ENCODE measurements at places on chromosomes 2 and 18.

GRCh38 chr2:206647985-206648384, 5.7 kb downstream of the FAM237A start:
- DNase-seq: no peak

GRCh38 chr2:43748333-43748732, 25.5 kb upstream of the DYNC2LI1 start:
- DNase-seq: no peak

DNA sequence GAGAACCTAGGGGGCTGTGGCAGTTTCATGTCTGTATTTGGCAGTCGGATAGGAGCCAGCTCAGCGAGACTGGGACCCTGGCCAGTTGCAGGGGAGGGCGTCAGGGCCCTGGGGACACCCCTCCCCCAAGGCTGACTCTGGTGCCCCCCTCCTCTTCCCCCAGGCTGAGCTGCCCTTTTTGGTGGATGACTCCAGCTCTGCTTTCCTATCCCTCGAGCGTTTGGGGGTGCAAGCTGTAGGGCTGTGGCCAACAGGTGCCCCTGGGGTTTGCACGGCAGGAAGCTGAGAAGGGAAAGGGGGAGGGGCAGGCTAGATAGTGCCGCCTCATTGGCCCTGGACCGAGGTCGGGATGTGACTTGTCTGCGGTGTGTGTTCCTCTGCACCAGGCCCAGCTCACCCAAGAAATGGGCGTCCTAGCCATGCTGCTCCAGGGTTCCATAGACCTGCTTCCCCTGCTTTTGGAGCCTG, 26.4 kb downstream of the SPEG start:
- DNase-seq: peak; percentile 30

DNA sequence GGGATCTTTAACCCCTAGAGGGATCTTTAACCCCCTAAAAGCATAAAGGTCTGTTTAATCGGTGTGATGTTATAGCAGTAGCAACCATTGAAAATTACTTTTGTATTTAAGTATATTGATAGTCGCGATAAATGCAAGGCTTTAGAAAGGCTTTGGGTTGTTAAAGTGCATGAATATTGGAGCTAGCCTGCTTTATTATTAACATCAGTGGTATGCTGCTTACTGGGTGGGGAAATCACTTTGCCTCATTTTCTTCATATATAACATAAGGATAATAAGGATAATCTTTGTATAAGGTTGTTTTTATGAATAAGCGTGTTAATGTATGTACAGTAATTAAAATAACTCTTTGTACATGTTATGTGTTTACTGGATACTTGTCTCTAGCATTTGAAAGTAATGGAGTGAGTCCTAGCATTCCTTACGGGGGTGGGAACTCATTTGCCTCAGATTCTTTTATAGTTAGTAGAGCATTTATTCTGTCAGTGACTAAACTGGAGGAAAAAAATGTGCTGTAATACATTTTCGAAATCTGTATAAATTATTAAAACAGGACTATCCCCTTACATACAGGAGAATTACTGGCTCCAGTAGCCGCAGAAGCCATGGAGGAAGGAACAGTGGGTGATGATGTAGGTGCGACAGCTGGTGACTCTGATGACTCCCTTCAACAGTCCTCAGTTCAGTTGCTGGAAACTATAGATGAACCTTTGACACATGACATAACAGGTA, 122.2 kb downstream of the BIRC6 start:
- DNase-seq: no peak

DNA sequence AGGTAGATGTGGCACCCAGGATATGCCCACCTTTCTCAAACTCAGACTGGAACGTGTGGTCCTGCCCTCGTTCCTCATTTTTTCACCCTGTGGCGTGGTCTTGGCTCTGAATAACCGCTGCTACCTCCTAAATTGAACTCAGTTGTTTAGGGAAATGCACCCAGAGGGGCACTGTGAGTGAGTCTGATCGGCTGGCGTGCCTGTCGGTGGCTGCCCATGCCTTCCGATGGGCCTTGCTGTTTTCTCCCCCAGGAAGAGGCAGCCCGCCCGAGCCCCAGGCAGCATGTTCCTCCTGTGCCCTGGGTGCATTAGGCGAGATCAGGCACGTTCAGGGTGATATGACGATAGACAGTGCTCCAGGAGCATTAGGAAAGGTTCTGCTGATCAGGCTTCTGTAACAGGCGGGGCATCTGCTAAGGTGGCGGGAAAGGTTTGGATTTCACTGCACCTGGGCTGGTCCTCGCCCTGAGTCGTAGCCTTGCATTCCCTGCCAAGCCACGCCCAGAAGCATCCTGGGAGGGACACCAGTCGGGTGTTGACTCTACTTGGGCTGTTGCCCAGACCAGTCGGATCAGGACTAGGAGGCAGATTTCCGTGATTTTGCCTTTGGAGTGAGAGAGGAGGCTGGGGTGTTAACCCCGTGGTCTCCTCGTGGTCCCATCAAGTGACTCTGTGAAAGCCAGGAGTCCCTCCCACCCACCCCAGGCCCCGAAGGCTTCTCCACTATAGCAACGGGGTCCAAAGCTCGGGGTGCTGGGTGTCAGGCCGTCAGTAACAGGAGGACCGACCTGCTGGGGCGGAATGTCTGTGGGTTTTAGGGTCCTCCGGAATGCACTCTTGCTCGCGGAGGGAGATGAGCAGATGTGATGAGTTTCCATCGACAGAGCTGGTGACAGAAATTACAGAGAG, 75.1 kb downstream of the SH3BP4 start:
- DNase-seq: no peak

- DNase-seq: no peak
Observed at GRCh38 chr18:51824746-51825145, 515.3 kb upstream of the DCC start.

DNA sequence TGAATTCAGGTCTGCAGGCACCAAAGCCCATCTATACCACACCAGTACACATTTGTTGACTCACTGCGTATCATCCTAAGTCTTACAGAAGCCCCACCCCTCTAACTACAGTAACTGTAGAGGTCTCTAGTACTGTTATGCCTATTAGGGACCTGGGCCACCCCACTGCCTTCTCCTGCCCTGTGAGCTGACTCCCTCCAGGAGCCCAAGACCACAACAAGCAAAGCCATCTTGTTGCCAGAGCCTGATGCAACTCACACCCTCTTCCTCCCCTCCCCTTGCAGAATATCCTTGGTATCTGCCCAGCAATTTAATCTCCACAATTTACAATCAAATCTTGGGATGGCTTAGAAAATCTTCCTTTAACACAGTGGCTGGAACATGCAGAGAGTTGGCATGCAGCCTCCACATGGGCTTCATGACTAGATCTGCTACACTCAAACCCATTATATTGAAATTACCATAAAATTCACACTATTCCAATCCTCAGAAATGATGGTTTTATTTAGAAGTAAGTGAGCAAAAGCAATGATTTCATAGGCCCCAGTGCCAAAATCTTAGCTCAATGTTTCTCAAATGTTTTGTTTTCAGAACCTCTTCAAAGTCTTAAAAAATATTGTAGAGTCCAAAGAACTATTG, 17.7 kb upstream of the CYP1B1 start:
- no peak for DNase-seq

- no peak for DNase-seq
Observed at GRCh38 chr18:79641722-79642497, 37.7 kb upstream of the CTDP1 start.

GRCh38 chr2:238235856-238236255, 4.0 kb downstream of the HES6 start:
- DNase-seq: no peak

- DNase-seq: no peak
Observed at GRCh38 chr2:180540761-180541160, 439.6 kb upstream of the UBE2E3 start.

DNA sequence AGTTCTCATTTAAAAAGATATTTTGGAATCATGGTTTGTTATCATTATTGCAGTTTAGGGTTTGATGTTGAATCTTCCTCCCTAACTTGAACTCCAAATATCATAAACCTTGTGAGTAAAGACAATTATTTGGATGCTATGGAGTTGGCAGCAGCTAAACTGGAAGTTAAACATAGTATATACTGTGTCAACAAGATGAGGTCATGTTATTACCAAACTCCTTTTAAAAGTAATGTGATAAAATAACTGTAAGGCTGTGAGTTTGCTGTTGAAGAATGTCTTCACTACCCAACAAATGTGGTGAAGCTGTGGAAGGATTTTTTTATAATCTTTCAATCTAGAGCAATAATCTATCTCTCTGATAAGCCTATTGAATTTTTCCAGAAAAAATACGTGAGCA, 16.0 kb downstream of the DNAH6 start:
- DNase-seq: no peak

DNA sequence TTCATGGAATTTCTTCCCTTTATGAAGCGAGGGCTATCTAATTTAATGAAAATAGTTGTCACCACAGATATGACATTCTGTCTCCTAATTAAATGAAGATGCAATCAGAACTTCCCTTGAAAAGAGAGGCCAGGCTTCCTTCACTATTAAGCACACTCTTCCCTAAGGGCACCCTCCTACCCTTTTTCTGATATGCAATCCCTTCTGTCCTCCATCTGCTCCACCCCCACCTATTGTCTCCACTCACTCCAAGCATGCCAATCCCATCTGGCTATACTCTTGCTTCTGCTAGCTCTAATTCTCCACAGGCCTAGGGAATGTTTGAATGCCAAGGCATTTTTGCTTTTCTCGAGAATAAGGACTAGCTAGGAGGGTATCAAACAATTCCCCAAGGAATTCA, 818.4 kb upstream of the FSHR start:
- DNase-seq: no peak

GRCh38 chr18:36620788-36621187, 208.0 kb downstream of the TPGS2 start:
- DNase-seq: no peak

GRCh38 chr2:201597397-201597796, 45.9 kb downstream of the TMEM237 start:
- no peak for DNase-seq

DNA sequence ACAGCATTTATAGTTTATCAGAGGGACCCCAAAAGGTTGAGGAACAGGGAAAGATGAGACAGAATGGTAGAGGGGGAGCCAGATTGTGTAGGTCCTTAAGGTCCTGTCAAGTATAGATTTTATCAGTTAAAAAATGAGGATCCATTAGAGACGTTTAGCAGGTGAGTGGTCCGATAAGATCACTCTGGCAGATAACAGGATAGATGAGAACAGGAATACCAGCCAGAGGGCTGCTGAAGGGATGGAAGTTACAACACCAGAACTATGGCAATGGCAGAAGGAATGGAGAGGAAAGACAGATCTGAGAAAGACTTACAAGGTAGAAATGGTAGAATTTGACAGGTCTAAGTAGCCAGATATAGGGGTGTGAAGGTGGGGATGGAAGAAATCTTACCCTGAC, 141.7 kb downstream of the CDH20 start:
- no peak for DNase-seq

DNA sequence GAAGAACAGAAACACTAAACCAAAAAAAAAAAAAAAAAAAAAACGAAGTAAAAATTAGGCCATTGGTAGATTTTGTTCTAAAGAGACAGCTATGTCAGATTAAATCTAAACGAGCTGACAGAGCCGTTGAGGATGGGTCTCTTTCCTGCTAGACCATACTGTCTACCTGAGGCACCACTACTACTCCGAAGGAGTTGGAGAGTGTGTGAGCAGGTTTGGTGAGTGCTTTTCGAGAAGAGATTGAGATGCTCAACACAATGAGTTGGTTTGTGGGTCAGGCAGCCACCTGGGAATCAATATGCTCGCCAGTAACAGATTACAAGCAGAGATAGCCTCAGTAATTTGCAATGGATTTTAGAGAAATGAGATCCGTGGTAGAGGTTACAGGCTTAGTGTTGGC, 281.5 kb upstream of the EPAS1 start:
- DNase-seq: peak; percentile 15

DNA sequence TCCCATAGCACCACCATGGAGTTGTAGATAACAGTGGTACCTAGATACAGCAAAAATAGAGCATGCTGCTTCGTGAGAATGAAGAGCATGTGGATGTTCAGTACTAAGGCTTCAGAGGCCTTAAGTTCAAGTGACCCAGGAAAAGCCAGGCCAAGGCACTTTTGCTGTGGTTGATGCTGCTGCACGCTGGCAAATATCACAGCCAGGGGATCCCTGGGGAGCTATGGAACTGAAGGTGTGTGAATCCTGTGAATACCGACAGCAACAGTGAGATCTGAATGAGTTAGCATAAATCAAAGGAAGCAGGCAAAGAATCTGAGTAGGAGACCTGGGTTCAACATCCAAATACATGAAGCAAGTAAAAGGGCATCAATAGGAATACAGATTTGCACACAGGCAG, 158.6 kb upstream of the THUMPD2 start:
- DNase-seq: no peak

GRCh38 chr2:63372549-63372948, 215.7 kb downstream of the WDPCP start:
- no peak for DNase-seq

- no peak for DNase-seq
Observed at GRCh38 chr18:14767474-14767873, 19.5 kb downstream of the ANKRD30B start.

DNA sequence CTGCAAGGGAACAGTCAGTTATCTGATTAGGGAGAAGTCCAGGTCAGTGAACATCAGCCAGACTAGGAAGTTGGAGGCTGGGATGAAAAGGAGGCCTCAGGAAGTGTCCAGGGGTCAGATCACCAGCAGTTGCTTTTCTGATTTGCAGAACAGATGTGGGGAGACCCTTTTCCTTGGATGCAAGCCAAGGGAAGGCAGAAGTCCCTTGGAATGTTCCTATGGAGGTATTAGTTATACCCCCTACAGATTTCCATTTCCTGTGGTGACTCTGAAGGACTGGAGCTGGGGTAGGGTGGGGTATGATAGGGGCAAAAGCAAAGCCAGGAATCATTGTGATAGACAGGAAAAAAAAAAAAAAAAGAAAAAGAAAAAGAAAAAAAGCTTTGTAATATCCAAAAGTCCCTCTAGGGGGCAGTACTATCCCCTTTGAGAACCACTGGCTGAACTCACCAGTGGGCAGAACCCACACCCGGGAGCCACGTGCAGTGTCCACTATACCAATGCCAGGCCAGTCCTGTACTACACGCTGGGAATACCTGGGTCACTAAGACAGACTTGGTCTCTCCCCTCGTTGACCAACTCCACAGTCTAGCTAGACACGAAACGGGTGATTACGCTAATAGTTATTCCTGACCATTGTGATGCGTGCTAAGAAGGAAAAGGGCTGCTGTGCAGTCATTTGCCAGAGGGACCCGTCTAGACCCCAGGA, 7.4 kb downstream of the DYSF start:
- no peak for DNase-seq

GRCh38 chr2:29528891-29529520, 392.4 kb downstream of the ALK start:
- no peak for DNase-seq

DNA sequence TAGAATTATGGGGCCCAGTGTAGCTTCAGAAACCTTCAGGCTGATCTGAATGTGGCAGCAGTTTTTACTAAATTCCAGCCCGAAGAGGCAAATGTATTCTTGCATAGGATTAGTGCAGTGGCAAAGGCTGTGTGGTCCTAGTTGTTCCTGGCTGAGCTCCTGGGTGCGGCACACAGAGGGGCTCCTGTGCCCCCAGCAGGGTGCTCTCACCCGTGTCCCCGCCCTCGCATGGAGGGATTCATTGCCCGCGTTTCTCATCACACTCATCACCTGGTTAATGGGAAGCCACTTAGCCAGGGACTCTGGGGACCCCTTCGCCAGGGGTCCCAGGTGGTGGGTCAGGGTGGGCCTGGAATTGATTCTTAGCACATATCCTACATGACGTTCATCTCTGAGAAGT, 3.9 kb downstream of the KCNG2 start:
- no peak for DNase-seq

Measured in activated CD4-positive, alpha-beta memory T cell treated with anti-CD3 and anti-CD28 coated beads, Interleukin-2, amount 10 ng/mL, durations not matched to agents 7 days and 5 days (primary cell).